Natural killer cell treated with Interleukin-12 subunit alpha and Interleukin-12 subunit beta and Interleukin-15 and Interleukin-18, amount 100 ng/mL, for 72 hours (primary cell): ENCODE measurements at places on chromosomes 13 and 19.

DNA sequence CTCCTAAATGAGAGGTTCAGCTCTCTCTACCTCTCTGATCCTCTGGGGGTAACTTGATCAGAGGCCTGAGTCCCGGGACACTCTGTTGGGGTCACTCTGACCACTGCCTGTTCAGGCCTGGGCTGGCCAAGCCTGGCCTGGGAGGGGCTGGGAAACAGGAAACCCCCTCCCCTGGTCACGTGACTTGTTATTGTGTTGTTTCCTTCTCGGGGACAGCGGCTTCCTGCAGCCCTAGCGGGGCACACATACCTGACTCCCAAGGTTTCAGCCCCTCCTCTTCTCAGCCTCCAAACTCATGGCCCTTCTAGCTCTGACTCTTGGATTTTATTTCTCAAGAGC is at the start of gene USHBP1:
TSS of gene USHBP1 (minus strand) at position 105 of the 339 bp plus-strand sequence. CDS start 446 bp downstream, outside the sequence.
- no peak within 1 kb of the TSS for H3K4me3 ChIP-seq
- no peak for DNase-seq
- H3K4me1 ChIP-seq, result peaks cover 19% of the 10 kb centered on the region
- no peaks in the 10 kb centered on the region for H3K36me3 ChIP-seq

GRCh38 chr19:16416991-16417390 is 54.8 kb downstream of the EPS15L1 start:
- peak overlapping the region; percentile 72 for H3K27ac ChIP-seq
- no peaks in the 10 kb centered on the region for H3K27me3 ChIP-seq
- H3K4me3 ChIP-seq, result no peak overlapping the region
- no peak for DNase-seq
- peaks cover 6% of the 10 kb centered on the region for H3K4me1 ChIP-seq
- peaks cover 4% of the 10 kb centered on the region for H3K36me3 ChIP-seq

DNA sequence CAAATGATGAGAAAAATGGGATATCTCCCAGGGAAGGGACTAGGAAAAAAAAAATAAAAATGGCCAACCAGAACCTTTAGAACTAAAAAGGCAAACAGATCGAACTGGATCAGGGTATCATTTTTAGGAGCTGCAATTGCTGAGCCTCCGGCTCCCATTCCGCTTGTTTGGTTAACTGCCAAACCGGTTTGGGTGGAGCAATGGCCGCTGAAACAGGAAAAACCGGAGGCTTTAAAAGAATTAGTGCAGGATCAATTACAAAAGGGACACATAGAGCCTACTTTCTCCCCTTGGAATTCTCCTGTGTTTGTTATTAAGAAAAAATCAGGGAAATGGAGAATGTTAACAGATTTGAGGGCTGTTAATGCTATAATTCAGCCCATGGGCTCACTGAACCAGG is 12.7 kb upstream of the ZNF443 start:
- no peaks in the 10 kb centered on the region for H3K4me1 ChIP-seq
- no peak overlapping the region for H3K27ac ChIP-seq
- H3K27me3 ChIP-seq, result no peaks in the 10 kb centered on the region
- H3K4me3 ChIP-seq, result no peak overlapping the region
- no peak for DNase-seq

GRCh38 chr13:95049772-95050171 is 251.5 kb downstream of the ABCC4 start:
- no peaks in the 10 kb centered on the region for H3K27me3 ChIP-seq
- no peaks in the 10 kb centered on the region for H3K4me1 ChIP-seq
- H3K4me3 ChIP-seq, result no peak overlapping the region
- no peak overlapping the region for H3K27ac ChIP-seq
- no peak for DNase-seq

GRCh38 chr13:58919551-58919950 is 1244.2 kb downstream of the DIAPH3 start:
- no peaks in the 10 kb centered on the region for H3K27me3 ChIP-seq
- no peak overlapping the region for H3K27ac ChIP-seq
- H3K36me3 ChIP-seq, result peaks cover 1% of the 10 kb centered on the region
- DNase-seq, result no peak
- H3K4me1 ChIP-seq, result no peaks in the 10 kb centered on the region

DNA sequence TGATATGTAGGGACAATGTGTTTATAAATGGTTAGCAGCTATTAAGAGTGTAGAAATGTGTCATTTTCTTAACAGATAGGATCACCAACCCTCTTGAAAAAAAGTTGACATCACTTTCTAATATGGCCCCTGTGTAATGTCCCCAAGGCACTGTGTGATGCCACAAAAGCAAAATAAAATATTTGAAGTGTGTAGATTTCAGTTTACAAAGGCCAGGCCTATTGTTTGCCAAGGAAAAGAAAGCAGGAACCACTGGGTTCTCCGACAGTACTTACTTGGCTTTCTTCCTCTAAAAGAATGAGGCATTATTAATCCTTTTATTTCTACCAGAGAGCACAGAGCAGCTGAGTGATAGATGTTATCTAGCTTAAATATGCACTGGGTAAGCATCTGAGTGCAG is 10.5 kb upstream of the GJA3 start:
- no peaks in the 10 kb centered on the region for H3K36me3 ChIP-seq
- peaks cover 51% of the 10 kb centered on the region for H3K27me3 ChIP-seq
- H3K27ac ChIP-seq, result no peak overlapping the region
- DNase-seq, result no peak

GRCh38 chr13:92259523-92259922 is 861.1 kb downstream of the GPC5 start:
- H3K4me1 ChIP-seq, result no peaks in the 10 kb centered on the region
- H3K27me3 ChIP-seq, result no peaks in the 10 kb centered on the region
- H3K27ac ChIP-seq, result no peak overlapping the region
- no peak for DNase-seq
- H3K4me3 ChIP-seq, result no peak overlapping the region

DNA sequence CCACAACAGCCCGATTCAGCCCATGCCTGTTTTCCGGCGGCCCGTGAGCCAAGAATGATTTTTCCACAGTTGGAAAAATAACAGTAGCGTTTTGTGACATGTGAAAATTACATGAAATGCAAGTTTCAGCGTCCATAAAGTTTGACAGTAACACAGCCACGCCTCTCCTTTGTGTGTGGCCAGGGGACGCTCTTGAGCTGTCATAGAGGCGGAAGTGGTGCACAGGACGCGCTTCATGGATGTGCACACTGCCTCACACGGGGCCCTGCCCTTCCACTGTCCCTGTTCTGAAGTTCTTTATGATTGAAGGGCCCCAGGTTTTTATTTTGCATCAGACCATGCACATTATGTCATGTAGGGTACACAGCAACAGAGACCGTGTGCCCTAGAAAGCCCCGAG is 12.4 kb upstream of the ELAVL1 start:
- H3K27me3 ChIP-seq, result no peaks in the 10 kb centered on the region
- no peak overlapping the region for H3K4me3 ChIP-seq
- DNase-seq, result no peak
- no peaks in the 10 kb centered on the region for H3K36me3 ChIP-seq
- peaks cover 4% of the 10 kb centered on the region for H3K4me1 ChIP-seq

- no peak for DNase-seq
- H3K4me3 ChIP-seq, result no peak overlapping the region
- no peaks in the 10 kb centered on the region for H3K27me3 ChIP-seq
- H3K36me3 ChIP-seq, result peaks cover 4% of the 10 kb centered on the region
These were observed 66.8 kb downstream of the TDRD3 start for GRCh38 chr13:60463787-60464186.
